ENCODE measurements at places on chromosomes 12 and 14. TPM values are rescaled to one million over a fixed set of nuclear protein-coding genes. Genes with fewer than 3 reads are reported as not detected.

Gene CLSTN3
- 79.2 TPM for total RNA-seq

Gene OR6C2
- total RNA-seq: not detected

Gene TMEM229B
- 19.1 TPM for total RNA-seq

Gene SLC15A4
- total RNA-seq: 58.8 TPM

Gene CLEC12A
- total RNA-seq: not detected

Gene NCKAP5L
- 25.0 TPM for total RNA-seq

Gene RNASE1
- 7.8 TPM for total RNA-seq

Gene ATP6V1D
- total RNA-seq: 138 TPM

Gene CCDC92
- 52.6 TPM for total RNA-seq

Gene ALDH2
- total RNA-seq: 21.9 TPM

Gene EPYC
- not detected for total RNA-seq

Gene CLEC1B
- not detected for total RNA-seq

Gene IL26
- not detected for total RNA-seq

Gene GYS2
- total RNA-seq: not detected

Gene KCNH5
- total RNA-seq: 30.4 TPM

Gene SLCO1A2
- total RNA-seq: 7.5 TPM

Gene CEBPE
- not detected for total RNA-seq

Measured in parietal lobe (tissue), 2 donors.